Renal cortex interstitium (tissue), 15 donors: ENCODE measurements at places on chromosomes 3 and 15. TPM values are rescaled to one million over a fixed set of nuclear protein-coding genes. Genes with fewer than 3 reads are reported as not detected.

The CCDC71 gene
- 20.2 TPM for polyA plus RNA-seq

The GUCA1C gene
- polyA plus RNA-seq, result 0.27 TPM

- DNase-seq, result no peak
Measured at GRCh38 chr3:194485881-194486539, 792 bp downstream of the ATP13A3 start.

DNA sequence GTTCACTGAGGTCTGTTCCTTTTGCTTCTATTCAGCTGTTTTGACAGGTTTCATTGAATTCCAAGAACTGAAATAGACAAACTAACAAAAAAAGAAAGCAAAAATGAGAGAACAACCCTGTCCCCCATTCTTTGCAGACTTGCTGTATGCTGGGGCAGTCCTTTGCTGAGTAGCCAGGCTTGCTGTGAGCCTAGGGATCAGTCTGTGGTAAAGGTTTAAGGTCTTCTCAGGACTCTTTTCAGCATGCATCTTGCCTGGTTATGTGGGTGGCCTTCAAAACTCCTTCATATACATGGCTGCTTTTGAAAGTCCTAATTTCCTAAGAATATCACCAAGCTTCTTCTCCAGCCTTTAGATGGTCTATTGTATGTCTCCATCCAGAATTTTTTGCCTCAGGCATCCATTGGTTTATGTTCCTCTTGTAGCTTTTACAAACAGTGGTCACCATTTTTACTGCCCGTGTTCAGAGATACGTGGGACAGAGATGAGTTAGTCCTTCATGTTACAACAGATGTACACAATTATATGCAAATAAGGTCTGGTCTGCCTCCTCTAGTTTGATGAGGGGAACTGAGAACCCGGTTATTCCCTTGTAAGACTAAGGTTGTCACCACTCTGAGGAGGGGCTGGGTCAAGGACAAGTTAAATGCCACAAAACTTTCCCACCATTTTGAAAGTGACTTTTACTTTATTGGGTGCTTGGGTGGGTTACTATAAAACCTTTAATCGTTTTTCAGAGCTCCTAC, 41.4 kb downstream of the SACM1L start:
- no peak for DNase-seq

DNA sequence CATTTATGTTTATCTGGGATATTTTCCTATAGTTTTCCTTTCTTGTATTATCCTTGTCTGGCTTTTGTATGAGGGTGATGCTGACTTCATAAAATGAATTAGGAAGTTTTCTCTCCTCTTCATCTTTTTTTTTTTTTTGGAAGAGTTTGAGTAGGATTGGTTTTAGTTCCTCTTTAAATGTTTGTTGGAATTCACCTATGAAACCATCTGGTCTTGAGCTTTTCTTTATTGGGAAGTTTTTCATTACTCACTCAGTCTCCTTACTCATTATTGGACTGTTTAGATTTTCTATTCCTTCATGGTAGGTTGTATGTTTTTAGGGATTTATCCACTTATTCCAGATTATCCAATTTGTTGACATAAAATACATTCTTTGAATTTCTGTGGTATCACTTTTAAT, 18.7 kb upstream of the MASP1 start:
- no peak for DNase-seq

GRCh38 chr3:139105154-139105702, 60.5 kb upstream of the PRR23C start:
- DNase-seq, result no peak

The PRR20G gene
- polyA plus RNA-seq, result not detected

- no peak for DNase-seq
Measured at GRCh38 chr3:121483290-121483689, 62.5 kb downstream of the POLQ start.

DNA sequence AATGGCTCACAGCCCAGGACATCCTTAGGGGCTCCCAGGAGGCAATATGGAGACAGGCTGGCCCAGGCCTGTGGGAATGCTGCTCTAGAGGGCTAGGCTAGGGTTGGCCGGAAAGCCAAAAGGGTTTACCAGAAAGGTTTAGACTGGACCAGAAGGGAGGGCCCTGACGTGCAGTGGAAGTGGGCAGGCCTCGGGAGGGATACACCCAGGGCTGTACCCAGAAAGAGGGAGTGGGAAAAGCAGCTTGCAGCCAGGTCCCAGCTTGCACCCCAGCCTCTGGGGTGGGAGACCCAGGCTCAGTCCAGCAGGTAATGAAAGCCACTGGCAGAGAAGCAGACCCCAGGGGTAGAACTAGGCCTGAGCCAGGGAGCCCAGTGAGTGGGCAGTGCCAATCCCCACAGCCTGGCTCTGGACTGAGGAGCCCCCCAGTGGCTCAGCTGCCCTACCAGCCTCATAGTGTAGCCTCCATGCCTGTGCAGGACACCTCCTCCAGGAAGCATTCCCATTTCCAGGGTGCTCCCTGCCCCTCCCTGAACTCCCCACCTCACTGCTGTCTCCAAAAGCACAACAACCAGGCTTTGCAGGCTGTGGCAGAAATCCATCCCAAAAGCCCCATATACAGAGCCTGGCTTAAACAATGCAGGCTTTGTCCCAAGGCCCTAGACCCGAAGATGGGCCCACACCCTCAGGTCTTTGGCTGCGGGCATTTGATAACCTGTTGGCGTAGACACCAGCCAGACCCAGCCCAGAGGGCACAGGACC, 3.5 kb downstream of the GORASP1 start:
- DNase-seq, result no peak

DNA sequence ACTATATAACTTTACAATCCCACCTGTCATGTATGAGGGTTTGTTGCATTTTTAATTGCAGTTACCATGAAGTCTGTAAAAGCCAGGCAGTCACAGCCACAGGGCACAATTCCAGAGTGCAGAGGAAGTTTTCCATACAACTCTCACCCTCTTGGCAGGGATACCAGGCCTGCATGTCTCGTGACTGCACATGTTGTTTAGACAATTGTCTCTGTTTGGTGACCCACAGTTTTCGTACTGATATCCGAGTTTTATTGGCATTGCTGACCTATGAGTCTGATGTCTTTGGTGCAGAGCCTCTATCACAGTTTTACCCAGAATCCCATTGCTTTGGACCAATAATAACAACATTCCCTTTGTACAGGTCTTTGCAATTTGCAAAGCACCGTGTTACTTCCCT, 24.9 kb upstream of the MYZAP start:
- no peak for DNase-seq
